Muscle of leg (tissue), 16 donors: ENCODE measurements at places on chromosomes 7 and 10. TPM values are rescaled to one million over a fixed set of nuclear protein-coding genes. Genes with fewer than 3 reads are reported as not detected.

DNA sequence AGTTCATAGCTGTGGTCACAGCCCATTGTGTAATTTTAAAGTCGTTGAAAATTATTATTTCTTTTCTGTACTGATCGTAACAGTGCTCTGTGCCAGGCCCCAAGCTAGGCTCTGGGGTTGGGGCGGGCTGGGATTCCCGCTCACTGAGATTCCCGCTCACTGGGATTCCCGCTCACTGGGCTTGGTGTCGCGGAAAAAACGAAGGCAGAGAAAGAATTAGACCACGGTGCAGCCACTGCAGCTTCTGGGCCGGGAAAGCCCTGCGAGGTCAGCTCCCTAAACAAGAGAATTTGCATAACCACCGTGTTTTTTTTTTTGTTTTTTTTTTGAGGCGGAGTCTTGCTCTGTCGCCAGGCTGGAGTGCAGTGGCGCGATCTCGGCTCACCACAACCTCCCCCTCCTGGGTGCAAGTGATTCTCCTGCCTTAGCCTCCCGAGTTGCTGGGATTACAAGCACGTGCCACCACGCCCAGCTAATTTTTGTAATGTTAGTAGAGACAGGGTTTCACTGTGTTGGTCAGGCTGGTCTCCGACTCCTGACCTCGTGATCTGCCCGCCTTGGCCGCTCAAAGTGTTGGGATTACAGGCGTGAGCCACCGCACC is 31.2 kb downstream of the FOXK1 start:
- no peak for DNase-seq

- no peak for DNase-seq
Measured at GRCh38 chr10:98445200-98445812, 1.4 kb downstream of the HPS1 start.

- peak; percentile 30 for DNase-seq
Measured at GRCh38 chr10:4687397-4687796, 138.6 kb upstream of the AKR1E2 start.

GRCh38 chr10:3427950-3428354 is 255.4 kb upstream of the PITRM1 start:
- DNase-seq: peak; percentile 81

- DNase-seq: peak; percentile 85
Measured at GRCh38 chr10:31604096-31604495, 285.1 kb downstream of the ZEB1 start.

- DNase-seq: peak; percentile 85
Measured at GRCh38 chr7:71354716-71355115, 222.8 kb downstream of the GALNT17 start.

- peak; percentile 76 for DNase-seq
Measured at GRCh38 chr7:133983685-133984419, 143.3 kb upstream of the LRGUK start.

DNA sequence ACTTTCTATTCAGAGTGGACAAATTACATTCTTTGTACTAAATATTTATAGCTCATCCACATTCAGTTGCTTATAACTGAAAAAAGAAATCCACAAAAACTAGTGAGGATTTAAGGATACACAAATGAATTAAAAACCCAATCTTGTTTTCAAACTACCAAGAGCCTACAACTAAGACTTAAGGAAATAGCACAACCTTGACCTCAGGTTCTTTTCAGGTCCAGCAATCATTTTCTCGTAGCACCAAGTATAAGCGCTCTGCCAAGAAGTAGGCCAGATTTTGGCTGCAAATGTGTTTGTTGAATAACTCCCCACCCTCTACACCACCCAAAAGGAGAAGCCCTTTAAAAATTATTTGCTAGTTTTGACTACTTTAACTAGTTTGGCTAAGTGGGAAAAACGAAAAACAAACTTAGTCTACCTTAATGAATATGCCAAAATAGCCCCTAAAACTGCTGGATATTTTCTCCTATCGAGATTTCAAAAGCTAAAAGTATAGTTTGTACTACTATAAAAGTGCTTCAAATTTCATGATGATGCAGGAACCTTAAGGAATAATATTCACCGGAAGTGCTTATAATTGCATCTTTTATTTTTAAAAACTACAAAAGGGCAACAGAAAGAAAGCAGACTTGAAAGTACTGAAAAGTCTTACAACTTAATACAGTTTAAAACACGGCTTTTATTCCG is 2.7 kb upstream of the KMT2E start:
- peak; percentile 52 for DNase-seq

- DNase-seq: peak; percentile 56
Measured at GRCh38 chr7:22860337-22860736, 37.7 kb upstream of the TOMM7 start.

DNA sequence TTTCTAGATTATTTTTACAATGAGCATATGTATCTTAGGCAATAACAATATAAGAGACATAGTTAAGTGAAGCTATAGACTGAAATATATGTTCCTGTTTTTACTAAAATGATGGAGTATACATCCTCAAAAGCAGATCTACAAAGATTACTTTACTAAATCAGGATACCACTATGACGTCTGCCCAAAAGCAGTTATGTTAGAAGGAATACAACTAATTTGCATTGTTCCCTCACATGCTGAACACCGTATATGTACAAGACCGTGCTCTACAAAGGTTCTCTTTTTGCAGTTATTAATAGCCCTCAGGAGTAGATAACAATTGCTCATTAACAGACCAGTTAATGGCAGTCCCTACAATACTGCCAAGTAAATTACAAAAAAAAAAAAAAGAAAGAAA is 137.5 kb downstream of the CD36 start:
- DNase-seq: no peak

DNA sequence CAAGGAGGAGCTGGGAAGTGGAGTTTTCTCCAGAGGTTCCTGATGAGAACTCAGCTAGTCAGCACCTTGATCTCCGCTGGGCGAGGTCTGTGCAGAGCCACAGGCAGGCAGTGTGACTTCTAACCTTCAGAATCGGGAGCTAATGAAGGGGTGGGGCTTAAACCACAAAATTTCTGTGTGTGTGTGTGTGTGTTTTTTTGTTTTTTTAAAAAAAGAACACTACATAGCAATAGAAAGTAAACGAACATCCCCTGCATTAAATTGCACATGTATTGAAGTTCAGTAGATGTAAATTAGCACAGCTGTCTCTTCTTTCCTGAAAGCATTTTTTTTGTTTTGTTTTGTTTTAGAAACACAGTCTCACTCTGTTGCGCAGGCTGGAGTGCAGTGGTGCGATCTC is 46.2 kb downstream of the RBM17 start:
- no peak for DNase-seq

DNA sequence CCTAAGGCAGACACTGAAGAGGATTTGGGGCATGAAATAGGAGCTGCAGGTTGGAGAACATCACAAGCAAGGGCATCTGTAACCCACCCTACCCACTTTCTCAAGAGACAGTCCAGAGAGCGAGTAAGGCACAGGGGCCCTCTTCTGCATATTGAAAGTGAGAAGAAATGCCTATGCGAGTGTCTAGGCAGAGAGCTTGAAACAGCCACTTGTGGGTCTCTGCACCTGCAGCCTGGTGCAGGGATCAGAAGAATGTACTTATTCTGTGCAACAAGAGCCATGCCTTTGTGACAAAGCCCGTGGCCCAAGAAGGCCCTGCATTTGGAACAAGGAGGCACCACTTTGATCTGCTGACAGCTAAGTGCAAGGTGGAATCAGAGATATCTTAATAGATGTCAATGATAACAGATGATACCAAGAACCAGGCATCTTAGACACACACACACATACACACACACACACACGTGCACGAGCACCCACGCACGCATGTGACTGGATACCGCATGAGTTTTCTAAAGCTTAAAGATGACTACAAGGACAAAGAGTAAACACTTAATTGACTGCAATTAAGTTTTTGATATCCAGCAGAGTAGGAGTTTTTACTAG is 89.3 kb downstream of the NPSR1 start:
- no peak for DNase-seq

DNA sequence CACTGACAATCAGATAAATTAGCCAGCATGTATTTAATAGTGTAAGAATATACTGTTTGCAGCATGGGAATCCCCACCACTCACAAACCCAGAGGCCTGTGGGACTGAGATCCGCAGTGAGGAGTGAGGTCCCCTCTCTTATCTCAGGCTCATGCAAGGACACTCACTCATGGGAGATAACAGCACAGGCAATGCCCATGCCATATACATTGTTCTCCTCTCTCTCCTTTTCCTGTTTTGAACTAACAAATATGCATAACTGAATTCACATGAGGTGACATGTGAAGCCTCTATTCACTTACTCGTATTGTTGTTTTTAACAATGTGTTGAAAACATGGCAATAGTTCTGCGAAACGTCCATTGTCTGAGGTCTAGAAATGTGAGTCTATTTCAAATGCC is 230.5 kb downstream of the ARHGAP21 start:
- no peak for DNase-seq

DNA sequence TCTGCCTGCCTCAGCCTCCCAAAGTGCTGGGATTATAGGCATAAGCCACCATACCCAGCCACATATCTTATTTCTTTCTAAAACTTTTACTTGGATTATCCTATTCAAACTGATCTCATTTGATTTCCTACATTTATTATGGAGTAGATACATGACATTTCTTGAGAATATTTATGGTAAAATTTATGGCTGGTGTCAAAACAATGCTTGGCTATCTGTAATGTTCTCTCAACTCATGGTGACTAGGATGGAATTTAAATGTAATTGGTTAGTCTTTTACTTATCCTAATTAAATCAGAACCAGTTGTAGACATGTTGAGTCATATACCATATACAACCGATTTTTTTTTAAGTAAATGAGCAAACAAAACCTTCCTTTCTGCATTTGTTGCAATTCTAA is 4.1 kb downstream of the NUP42 start:
- no peak for DNase-seq

GRCh38 chr10:106609470-106610266 is 554.8 kb downstream of the SORCS1 start:
- no peak for DNase-seq

- peak; percentile 81 for DNase-seq
Measured at GRCh38 chr7:4819560-4820404, 42.0 kb downstream of the PAPOLB start.

DNA sequence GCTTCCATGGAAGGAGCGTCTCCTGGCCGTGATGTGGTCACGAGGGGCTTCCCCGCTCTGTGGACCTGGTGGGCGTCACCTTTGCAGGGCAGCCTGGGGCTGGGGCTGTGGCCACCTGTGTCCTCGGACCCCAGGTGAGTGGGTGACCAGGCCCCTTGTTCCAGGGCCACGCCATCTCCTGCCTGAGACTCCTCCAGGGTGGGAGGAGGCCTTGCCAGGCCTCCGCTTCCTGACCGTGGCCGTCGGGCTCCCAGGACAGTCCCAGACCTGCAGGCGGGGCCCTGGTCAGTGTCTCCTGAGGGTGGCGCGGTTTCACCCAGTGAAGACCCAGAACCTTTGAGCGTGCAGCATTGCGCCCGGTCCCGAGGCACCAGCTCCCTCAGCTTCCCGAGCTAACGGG is 20.4 kb upstream of the UTF1 start:
- DNase-seq: no peak

GRCh38 chr7:105978035-105978434 is 15.0 kb downstream of the CDHR3 start:
- DNase-seq: peak; percentile 34

- DNase-seq: peak; percentile 12
Measured at GRCh38 chr10:3681642-3682554, 103.1 kb downstream of the KLF6 start.

DNA sequence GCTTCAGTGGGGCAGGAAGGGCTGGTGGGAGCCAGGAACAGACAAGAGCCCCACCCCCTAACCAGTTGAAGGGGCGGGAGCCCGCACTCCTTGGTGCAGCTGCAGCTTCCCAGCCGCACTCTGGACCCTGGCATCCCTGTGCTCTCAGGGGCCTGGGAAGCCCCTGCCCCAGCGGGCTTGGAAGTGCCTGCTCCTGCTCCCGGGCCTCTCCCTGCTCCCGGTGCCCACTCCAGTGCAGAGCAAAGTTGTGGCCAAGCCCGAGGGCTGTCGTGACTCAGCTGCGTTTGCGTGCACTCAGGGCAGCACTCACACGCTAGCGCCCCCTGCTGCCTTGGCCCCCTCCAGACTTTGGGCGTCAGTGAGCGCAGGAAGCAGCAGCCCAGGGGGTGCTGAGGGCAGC is 883.8 kb downstream of the LRMDA start:
- DNase-seq: no peak

DNA sequence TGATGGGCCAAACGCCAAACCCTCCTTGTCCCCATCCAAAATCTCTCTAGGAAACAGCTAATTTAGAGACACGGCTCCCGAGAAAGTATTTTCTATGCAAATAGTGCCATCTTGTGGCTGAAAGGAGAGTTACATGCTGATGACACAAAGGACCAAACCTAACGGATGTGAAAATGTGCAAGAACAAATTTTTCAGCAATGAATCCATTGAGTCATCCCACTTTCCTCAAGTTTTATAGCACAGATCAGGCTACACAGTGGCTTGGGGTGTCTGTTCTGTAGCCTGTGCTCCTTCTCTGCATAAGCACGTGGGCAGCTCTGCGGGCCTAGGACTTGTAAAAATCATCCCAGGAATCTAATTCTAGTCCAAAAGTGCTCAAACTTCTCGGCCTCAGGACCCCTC is 154.8 kb upstream of the PRR15 start:
- peak; percentile 92 for DNase-seq

DNA sequence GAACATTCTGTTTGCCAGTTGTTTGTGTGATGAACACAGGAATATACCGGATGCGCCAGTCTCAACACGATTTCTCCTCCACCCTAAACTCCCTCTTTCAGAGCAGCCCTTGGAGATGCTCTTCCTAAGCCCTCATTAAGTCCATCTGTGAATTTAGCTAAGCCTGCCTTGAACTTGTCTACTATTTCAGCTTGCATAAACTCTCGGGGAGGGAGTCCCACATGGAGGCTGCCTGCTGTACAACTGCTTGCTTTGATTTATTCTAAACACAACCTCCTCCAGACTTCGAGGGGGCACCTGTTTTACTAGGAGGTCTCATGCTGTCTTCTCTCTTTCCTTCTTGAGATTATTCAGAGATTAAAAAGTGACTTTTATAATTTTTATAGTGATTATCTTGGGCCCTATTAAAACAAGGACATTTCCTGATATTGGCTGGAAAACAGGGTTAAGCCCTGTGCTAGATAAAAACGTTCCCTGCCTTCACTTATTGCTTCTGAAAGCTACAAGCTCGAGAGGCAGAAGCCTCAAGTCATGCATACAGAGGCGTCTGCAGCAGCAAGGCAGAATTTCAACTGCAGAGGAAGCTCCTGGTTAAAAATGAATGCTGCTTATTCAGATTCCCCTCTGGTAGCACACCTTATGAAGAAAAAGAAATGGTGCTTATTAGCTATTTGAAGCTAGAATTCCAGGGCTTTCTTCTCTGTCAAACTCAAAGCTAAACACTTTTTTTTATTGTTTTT is 174.3 kb downstream of the FANK1 start:
- no peak for DNase-seq

- no peak for DNase-seq
Measured at GRCh38 chr10:63431962-63432797, 33.6 kb downstream of the JMJD1C start.

GRCh38 chr7:98956469-98956868 is 78.1 kb downstream of the TRRAP start:
- peak; percentile 9 for DNase-seq

The ZNF783 gene
- 11.8 TPM for total RNA-seq

The ST8SIA6 gene
- total RNA-seq: 1.5 TPM

The COL17A1 gene
- total RNA-seq: 0.09 TPM

The MEIG1 gene
- 0.27 TPM for total RNA-seq

The TUBB8 gene
- total RNA-seq: 0.09 TPM

The NPY4R gene
- total RNA-seq: not detected

The MINPP1 gene
- total RNA-seq: 12.1 TPM

The TMEM273 gene
- total RNA-seq: 9.5 TPM

The IPMK gene
- 2.7 TPM for total RNA-seq
